ENCODE measurements at places on chromosomes 7 and 10.

- no peak for DNase-seq
These were observed 64.7 kb downstream of the ZNF277 start for GRCh38 chr7:112271162-112271561.

GRCh38 chr7:17194656-17195055, 103.8 kb upstream of the AHR start:
- no peak for DNase-seq

GRCh38 chr10:80583685-80584084, 46.0 kb downstream of the SH2D4B start:
- DNase-seq: no peak

DNA sequence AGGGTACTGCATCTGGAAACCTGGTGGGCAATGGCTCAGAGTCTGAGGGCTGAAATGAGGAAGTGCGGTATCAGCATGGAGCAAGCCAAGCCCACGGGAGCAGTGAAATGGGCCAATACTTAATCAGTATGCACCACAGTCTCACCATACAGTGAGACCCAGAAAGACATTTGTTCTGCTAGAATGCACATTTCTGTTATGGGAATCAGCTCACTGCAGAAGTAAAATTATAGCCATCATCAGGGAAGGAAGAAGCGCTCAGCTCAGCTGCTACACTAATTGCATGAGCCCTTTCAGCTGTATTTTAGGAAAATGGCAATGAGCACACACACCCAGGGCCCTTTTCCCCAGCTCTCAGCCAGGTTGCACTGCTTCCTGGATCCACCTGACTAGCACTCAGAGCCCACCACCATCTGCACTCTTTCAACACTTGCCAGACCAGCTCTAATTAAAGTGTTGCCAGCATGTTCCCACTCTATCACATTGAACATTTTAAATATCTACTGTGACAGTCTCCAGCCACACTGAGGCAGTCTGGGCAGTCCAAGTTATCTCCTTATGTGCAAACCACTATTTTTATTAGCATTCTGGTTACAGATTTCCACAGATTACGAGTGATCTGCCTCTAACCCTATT, 44.2 kb upstream of the PIK3AP1 start:
- DNase-seq: no peak

GRCh38 chr10:93152136-93152535, 78.4 kb downstream of the CYP26A1 start:
- no peak for DNase-seq

DNA sequence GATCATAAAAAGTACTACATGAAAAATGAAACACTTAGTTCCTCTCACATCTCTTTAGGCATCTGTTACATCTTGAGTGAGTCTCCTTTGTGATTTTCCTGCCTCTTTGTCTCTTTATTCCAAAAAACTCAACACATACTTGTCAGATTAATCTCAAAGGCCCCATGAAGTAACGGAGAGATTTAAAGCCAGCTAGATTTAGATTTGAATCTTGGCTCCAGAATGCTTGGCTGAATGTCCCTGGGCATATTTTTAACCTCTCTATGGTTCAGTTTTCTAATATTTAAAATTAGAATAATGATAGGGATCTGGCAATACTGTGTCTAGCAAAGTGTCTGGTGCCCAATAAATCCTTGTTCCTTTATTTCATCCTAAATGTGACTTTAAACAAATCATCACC, 140.0 kb downstream of the DGKB start:
- no peak for DNase-seq

- no peak for DNase-seq
These were observed 9.5 kb upstream of the AUTS2 start for GRCh38 chr7:69588773-69589172.

- no peak for DNase-seq
These were observed 90.9 kb upstream of the TNRC18 start for GRCh38 chr7:5514440-5515035.

- no peak for DNase-seq
These were observed 105.7 kb downstream of the RAPGEF5 start for GRCh38 chr7:22251281-22251680.

- no peak for DNase-seq
These were observed 44.2 kb downstream of the PRF1 start for GRCh38 chr10:70558295-70558694.

DNA sequence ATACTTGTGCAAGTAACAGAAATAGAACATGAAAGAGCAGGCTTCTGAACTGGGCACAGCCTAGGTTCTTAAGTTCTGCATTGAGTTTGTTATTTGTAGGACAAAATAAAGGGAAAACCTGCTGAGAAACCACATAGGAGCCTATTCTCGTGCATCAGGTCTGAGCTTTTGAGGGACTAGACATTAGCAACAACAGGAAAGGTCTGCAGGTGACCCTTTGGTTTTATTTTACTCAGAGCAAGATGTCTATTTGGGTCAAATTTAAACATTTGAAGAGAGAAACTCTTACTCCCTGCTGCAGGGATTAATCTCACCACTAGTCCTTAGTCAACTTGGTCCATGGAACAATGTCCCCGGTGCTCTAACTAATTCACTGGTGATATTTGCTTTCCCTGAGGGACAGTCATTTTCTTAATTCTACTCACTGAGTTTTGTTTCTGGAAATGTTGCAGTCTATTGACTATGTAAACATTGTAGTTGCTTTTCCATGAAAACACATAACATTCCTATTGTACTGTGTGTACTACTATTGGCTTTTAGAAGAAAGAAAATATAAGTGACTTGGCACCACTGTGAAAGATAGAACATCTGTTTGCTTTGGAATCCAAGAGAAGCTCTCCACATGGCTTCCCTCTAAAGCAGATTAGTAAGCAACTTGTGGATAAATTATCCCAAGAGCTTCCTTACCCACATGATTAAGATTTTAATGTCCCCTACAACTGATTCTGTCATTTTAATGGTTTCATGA, 108.2 kb downstream of the CHRM2 start:
- no peak for DNase-seq

- no peak for DNase-seq
These were observed 48.8 kb downstream of the HOXA1 start for GRCh38 chr7:27046854-27047549.

DNA sequence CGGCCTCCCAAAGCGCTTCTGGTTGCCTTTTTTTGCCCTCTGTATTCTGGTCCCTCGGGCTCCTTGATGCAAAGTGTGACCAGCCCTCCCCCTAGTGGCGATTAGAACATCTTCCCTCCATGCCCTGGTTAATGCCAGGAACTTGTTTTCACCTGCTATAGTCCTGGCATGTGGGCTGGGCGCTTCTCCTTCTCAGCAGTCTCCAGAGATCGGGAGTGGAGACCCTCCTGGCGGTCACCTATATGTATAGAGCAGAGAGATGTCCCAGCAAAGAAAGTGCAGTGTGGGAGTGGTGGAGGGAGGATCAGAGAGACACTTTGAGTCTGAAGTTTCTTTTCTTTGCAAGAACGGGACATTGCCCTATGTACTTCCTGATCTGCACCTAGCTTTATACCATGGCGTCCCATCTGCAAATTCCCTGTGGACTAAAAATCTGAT, 264.1 kb downstream of the OTUD1 start:
- DNase-seq: peak; percentile 66

GRCh38 chr10:132548106-132548823, 10.7 kb downstream of the INPP5A start:
- DNase-seq: no peak

DNA sequence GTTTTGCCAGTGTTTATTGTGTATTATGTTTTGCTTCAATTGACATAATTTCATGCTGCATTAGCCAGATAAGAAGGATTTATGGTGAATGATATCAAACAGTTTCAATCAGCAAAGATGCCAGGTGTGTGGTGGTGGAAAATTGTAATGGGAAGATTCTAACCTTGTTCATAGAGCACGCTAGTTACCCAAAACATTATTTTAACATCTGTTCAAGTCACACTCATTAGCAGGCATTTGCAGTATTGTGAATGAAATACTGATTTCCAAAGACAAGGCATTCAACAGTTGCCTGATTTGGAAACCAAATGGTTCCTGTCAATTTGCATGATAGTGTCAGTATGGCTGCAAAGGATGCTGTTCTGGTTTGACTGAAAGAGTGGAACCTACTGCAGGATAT, 129.7 kb downstream of the EPC1 start:
- DNase-seq: no peak

DNA sequence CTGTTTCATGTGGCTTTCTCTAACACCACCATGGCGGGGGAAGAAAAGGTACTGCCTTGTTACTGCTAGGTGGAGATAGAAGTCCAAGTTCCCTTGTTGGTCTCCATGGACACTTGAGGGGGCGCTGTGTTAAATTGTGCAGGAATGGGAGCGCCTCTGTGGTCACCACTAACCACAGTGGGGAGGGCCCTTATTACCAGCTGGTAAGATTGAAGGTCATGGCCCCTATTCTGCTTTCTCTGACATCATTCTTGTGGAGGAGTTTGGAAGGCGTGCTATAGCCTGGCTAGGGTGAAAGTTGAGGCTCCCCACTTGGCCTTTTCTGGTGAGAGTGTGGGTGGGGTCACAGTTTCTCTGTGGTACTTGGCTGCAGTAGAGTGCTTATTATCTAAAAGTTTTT, 14.9 kb upstream of the MXI1 start:
- DNase-seq: peak; percentile 43

DNA sequence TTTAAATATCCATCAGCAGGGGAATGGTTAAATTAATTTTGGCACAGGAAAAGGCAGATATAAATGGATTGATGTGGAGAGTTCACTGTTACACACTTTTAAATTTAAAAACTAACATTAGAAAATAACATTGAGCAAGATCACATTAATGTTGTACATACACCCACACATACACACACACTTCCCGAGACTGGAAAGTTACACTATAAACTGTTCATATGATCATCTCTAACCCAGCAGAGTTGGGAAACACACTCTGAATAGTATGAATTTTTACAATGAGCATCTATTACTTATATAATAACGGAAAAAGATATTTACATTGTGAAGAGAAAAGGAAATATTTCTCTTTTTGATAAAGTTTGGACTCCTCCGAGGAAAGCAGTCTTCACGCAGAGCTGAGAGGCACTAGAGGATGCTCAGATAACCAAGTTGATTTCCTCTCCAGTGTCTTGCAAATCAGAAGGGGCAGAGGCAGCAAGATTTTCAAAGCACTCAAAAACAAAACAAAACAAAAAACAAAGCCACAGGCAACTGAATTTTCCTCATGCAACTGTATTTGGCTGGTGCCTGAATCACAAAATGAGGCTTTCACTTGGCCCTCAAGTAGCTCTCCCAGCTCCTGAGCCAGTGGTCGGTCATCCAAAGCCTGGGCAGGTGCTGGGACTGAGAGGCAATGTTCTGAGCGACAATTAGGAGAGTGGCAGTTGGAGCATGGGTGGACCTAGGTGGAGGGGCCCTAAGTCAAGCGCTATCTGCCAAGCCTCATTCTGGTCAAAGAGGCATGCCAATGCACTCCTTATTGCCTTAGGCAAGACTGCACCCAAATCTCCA, 10.5 kb upstream of the GATAD1 start:
- DNase-seq: no peak

- no peak for DNase-seq
These were observed 56.2 kb upstream of the PDCD4 start for GRCh38 chr10:110815354-110816004.

- peak; percentile 26 for DNase-seq
These were observed 47.0 kb upstream of the ELMO1 start for GRCh38 chr7:37495574-37496184.

DNA sequence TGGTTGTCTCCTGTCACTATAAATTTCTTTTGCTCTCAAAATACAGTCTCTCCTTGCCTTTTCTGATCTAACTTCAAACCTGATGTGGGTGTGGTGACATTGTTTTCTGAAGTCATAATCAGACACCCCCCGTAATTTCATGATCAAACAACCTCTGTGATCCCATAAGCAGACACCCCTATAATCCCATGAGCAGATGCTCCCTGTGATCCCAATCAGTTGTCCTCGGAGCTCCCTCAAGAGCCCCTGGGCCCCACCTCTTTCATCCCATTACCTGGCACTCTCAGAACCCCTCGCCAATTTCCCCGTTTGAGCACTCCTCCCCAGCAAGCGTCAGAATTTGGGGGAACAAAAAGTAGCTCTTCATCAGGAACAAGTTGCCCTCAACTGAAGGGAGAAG, 246.3 kb upstream of the FZD8 start:
- DNase-seq: no peak

DNA sequence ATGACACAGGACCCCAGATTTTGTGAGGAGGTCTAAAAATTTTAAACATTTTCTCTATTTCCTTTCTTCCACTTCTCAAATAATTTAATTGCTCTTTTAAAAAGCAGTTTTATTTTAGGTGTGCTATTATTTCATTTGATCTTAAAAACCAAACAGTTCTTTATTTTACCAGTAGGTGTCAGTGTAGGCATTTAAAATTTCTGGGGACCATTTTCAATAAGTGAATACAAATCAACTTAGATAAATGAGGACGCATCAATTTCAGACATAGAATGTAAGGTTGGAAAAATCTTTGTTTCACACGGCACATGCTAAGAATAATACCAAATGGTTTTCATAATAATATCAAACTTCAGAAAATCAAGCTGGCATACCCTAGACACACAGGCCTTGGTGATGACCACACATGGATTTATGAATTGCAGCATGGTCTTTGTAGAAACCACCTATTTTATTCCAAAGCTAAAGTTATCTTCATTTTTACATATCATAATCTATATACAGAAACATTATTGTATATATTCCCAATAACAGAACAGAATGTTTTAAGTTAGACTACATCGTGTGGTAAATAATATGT, 127.6 kb upstream of the SLC26A5 start:
- DNase-seq: peak; percentile 36

GRCh38 chr7:64465551-64465950, 97.3 kb downstream of the ZNF680 start:
- no peak for DNase-seq

- no peak for DNase-seq
These were observed 17.2 kb upstream of the MEOX2 start for GRCh38 chr7:15703732-15704131.

GRCh38 chr10:1519391-1519790, 217.9 kb downstream of the ADARB2 start:
- DNase-seq: no peak

- DNase-seq: no peak
These were observed 484.8 kb upstream of the DPP6 start for GRCh38 chr7:153567426-153567825.

DNA sequence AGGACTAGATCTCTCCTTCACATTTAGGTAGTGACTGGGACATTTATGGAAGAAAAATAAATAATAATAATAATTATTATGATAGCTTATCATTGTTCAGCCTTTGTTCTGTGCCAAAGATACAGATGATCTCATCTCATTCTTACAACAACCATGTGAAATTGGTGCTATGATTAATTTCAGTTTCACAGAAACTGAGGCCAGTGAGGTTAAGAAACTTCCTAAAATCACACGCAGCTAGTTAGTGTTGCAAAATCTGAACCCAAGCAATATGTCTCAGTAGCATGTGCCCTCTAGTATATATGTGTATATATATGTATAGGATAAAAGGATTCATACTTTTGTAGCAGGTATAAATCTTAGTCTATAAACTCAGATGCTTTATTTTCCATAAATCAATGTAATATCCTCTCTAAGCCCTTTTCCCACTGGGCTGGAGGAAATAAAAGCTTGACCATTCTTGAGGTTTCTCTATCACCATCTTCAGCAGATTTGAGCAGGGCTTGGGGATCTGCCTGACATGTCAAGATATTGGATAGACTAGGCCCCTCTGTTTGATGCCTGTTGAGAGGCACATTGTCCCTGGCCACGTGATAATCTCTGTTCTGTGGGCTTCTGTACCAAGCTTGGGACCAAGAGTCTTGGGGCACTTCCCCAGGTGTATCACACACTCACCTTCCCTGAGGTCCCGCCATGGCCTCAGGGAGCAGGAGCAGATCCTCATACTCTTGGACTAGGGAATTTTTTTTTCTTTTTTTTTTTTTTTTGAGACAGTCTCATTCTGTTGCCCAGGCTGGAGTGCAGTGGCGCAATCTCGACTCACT, 172.6 kb upstream of the NRP1 start:
- DNase-seq: no peak

All from RPMI8226 (cell line).